B cell (primary cell): ENCODE measurements at places on chromosomes 6 and 20. TPM values are rescaled to one million over a fixed set of nuclear protein-coding genes. Genes with fewer than 3 reads are reported as not detected.

DACT2 gene
- not detected in 2 replicates for total RNA-seq

OSBPL2 gene
- 74.3 and 76.6 TPM in 2 replicates for total RNA-seq

DEFB114 gene
- not detected in 2 replicates for total RNA-seq

SNHG17 gene
- total RNA-seq = 49.6 and 64.3 TPM in 2 replicates

SLC26A8 gene
- total RNA-seq = not detected in 2 replicates

LY6G5C gene
- 0.76 and 2.1 TPM in 2 replicates for total RNA-seq

ADTRP gene
- 1.2 and 1.5 TPM in 2 replicates for total RNA-seq

GRCh38 chr6:45072673-45073072 lies 255.5 kb upstream of the RUNX2 start:
- H3K4me1 ChIP-seq = no peaks in the 10 kb centered on the region
- DNase-seq = no peak
- H3K27ac ChIP-seq = no peak overlapping the region
- H3K4me3 ChIP-seq = no peak overlapping the region
- no peaks in the 10 kb centered on the region for H3K27me3 ChIP-seq
- H3K36me3 ChIP-seq = no peaks in the 10 kb centered on the region

GRCh38 chr20:63951398-63952209 lies 4.6 kb downstream of the UCKL1 start:
- no peak for DNase-seq
- H3K36me3 ChIP-seq = no peaks in the 10 kb centered on the region
- no peak overlapping the region for H3K4me3 ChIP-seq
- H3K27me3 ChIP-seq = no peaks in the 10 kb centered on the region
- H3K27ac ChIP-seq = peak overlapping the region; percentile 46

DNA sequence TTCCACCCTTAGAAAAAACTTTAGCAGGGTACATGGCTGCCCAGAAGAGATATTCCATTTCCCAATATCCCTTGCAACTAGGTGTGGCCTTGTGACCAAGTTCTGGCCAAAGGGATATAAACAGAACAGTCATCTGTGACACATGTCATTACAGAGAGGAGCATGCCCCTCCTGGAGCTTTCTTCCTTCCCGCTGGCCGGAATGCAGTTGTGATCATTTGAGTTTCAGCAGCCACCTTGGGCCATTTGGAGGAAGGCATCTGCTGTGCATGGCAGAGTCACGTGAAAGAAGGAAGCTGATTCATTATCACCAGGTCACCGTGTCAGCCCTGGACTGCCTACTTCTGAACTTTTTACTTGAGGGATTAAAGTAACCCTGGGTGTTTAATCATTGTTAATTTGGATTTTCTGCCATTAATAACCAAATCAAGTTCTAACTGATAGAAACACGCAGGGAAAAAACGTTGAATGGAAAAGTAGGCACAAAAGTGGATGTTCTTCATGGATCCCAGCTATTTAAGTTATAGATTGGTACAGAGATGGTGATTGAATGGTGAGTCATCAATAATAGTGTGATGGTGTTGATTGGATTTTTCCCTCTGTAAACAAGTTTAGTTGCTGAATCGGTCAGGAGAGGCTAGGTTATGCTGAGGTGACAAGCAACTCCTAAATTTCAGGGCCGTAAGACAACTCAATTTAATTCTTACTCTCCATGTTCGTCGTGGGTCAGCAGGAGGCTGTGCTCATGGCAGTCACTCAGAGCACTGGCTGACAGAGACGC lies 80.7 kb upstream of the CCDC167 start:
- H3K27me3 ChIP-seq = peaks cover 3% of the 10 kb centered on the region
- H3K36me3 ChIP-seq = no peaks in the 10 kb centered on the region
- DNase-seq = no peak
- H3K27ac ChIP-seq = no peak overlapping the region
- H3K4me1 ChIP-seq = peaks cover 16% of the 10 kb centered on the region
- no peak overlapping the region for H3K4me3 ChIP-seq

- peaks cover 21% of the 10 kb centered on the region for H3K4me1 ChIP-seq
- H3K36me3 ChIP-seq = no peaks in the 10 kb centered on the region
- no peaks in the 10 kb centered on the region for H3K27me3 ChIP-seq
- H3K27ac ChIP-seq = no peak overlapping the region
Observed at GRCh38 chr6:113623129-113623528, 234.0 kb upstream of the MARCKS start.

DNA sequence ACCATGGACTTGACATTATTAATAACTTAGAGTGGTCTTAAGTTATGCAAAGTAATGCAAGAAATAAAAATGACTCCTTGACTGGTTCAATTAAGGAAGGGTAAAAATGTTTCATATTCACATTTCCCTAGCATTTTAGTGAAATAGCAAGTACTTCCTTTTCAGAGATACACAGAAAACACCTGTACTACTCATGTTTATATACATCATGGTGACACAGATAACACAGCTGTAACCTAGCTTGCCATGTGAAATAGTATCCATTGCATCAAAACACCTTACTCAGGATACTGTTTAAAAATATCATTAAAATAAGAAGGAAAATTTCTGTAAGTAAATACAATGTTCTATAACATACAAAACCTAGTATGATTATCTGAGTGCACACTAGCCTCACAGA lies 102.4 kb downstream of the AHI1 start:
- H3K4me3 ChIP-seq = no peak overlapping the region
- H3K4me1 ChIP-seq = no peaks in the 10 kb centered on the region
- no peak for DNase-seq
- H3K27me3 ChIP-seq = no peaks in the 10 kb centered on the region

DNA sequence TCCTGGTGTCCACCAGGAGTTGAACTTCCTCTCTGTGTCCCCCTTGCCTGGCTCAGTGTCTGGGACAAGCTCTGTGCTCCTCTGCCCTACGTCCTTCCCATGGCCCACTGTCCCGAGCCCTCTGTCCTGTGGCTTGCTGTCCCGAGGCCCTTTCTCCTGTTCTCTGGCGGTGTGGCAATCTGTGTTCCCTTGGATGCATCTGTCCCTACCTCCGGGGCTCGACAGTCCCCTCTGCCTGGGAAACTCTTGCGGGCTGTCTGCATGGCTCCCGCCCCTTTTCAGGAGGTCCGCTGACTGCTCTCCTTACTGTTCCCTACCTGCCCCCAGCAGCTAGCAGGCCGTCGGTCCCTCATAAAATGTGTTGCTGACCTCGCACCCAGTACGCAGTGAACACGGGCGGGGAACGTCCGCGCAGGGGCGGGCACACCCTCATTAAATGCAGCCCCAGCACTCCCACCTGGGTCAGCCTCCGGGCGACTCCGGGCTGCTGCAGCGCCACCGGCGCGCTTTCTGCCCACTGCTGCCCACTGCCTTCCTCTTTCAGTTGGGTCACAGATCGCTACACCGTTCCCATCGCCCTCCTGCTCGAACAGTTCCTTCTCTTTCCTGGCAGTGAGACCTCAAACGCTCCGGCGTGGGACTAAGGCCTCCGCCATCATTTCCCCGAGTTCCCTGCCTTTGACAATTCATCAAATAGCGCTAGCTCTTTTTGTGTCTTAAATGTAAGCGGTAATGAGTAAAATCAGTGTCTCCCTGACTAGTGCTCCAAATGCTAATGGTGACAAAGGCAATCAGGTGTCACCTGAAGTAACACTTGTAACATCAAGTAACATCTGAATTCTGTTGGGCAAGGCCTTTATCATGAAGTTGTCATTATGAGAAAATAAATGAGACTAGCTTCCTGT lies 60.5 kb downstream of the RSPH3 start:
- H3K27me3 ChIP-seq = no peaks in the 10 kb centered on the region
- peak; percentile 59 for DNase-seq
- H3K27ac ChIP-seq = no peak overlapping the region
- peaks cover 21% of the 10 kb centered on the region for H3K4me1 ChIP-seq

DNA sequence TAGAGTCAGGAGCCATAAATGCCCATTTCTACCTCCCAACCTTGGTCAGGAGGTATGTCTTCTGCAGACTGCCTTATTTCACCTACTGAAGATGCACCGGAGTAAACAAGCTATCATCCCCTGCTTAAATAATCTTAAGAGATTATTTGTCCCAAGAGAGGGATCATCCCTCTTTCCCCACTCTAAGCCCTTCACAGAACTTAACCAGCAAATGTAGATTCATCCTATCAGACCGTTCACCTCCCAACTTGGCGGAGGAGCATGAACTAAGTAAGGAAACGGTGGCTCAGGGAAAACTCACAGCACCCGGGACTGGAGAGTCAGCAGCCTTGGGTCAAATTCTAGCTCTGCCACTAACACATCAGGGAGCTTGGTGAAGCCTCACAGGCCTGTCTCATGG lies 115.3 kb downstream of the TRERF1 start:
- no peak overlapping the region for H3K4me3 ChIP-seq
- no peaks in the 10 kb centered on the region for H3K27me3 ChIP-seq
- H3K27ac ChIP-seq = no peak overlapping the region
- DNase-seq = no peak

DNA sequence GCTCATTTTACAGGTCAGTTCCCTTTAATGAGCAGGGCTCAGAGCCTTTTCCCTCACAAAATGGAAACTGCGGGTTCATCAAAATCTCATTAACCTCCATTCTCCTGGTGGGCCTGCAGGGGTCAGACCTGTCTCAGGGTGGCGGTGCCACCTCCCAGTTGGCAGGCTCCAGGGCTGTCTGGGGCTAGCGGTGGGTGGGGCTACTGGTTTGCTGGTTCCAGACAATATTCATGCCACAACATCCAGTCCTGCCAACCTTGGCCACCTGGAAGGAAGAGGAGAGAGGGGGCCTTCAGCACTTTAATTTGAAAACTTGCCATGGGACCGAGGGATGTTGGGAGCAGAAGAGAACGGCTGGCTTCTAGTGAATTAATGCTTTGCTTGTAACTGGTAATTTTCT lies 41.9 kb upstream of the CTNNBL1 start:
- no peaks in the 10 kb centered on the region for H3K36me3 ChIP-seq
- H3K27ac ChIP-seq = no peak overlapping the region
- DNase-seq = peak; percentile 57

GRCh38 chr6:32742374-32742773 lies 1.2 kb downstream of the HLA-DQA2 start:
- DNase-seq = no peak
- peaks cover 2% of the 10 kb centered on the region for H3K36me3 ChIP-seq
- H3K4me3 ChIP-seq = no peak overlapping the region

DNA sequence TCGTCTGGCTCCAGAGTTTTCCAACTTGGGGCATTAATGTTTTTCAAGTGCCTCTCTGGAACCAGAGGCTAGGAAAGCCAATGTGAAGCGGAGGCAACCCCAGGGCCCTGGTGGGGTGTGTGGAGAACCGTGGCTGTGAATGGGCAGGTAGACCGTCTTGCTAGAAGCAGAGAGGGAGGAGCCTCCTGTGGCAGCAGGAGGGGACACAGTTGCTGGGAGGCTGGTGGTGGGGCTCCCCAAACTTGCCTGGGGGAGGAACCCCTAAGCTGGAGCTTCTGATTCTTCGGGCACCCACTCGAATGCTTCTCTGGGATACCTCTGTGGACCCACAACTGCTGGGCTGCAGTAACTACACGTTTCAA lies 65.3 kb upstream of the APCDD1L start:
- no peak overlapping the region for H3K4me3 ChIP-seq
- H3K27ac ChIP-seq = no peak overlapping the region
- no peaks in the 10 kb centered on the region for H3K4me1 ChIP-seq
- H3K27me3 ChIP-seq = no peaks in the 10 kb centered on the region
- DNase-seq = no peak
- no peaks in the 10 kb centered on the region for H3K36me3 ChIP-seq

DNA sequence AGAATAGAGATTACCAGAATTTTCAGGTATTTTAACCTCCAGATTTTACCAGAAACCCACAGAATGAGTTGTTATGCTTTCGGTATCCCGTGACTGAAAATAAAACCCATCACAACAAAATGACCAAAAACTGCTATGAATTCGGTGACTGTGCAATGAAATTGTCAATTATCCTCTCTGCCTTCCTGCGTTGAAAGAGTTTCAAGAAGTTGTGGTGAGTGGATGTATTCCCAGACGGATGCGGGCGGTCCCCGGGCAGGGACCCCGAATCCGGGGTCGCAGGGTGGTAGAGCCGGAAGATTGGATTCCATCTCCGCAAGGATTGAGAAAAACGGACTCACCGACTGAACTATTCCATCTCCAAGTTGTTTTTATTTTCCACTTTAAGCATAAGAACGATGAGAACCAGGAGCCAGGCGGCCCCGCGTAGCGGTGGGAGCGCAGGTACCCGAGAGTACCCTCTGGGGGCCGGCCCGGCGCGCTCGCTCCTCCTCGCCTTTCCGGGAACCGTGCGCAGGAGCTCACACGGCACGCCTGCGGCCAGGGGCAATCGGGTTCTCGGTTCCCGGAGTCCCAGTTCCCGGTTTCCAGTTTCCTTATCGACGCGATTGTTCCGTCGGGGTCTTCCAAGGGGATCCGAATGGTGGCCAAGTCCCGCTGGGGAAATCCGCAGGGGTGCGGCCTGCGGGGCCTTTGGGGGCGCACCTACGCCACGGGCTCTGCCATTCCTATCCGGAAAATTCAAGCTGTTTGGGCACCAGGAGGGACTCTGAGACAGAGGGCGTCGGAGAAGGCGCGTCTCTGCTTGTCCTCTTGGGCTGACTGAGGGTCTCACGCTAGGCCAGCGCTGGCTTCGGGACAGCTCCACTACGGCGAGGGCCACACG lies 104.9 kb upstream of the PRDM1 start:
- peak; percentile 55 for DNase-seq
- H3K36me3 ChIP-seq = no peaks in the 10 kb centered on the region
- H3K27me3 ChIP-seq = peaks cover 43% of the 10 kb centered on the region
- no peak overlapping the region for H3K27ac ChIP-seq
- peak overlapping the region; percentile 50 for H3K4me3 ChIP-seq

DNA sequence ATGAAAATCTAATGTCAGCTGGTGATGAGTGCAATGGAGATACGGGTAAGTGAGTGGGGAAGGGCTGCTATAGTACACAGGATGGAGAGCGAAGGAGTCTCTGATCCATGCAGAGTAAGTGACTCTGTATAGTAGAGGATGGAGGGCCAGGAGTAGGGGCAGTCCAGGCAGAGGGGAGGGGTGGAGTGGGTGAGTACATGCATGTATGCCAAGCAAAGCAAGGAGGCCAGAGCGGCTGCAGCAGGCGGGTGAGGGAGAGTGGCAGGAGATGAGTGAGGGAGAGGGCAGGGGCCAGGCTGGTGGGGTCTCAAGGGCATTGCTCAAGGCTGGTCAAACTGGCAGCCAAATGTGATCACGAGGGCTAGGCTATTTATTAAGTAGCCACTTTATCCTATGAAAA lies 94.0 kb downstream of the PREP start:
- no peaks in the 10 kb centered on the region for H3K36me3 ChIP-seq
- no peaks in the 10 kb centered on the region for H3K4me1 ChIP-seq
- no peaks in the 10 kb centered on the region for H3K27me3 ChIP-seq
- no peak overlapping the region for H3K4me3 ChIP-seq
- no peak for DNase-seq

DNA sequence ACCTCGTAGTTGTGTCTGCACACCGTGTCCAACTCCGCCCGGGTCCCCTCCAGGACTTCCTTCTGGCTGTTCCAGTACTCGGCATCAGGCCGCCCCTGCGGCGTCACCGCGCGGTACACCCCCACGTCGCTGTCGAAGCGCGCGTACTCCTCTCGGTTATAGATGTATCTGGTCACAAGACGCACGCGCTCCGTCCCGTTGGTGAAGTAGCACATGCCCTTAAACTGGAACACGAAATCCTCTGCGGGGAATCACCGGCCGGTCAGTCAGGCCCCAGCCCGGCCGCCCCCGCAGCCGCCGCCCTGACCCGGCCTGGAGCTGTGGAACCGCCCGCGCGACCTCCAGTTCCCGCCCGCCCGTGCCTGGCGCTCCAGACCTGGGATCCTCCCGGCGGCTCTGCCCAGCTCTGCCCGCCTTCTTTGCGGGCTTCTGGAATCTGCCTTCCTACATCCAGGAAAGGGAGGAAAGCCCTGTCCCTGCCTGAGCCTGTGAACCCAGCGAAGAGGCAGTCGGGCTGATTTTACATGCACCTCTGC lies 1.6 kb downstream of the HLA-DQB1 start:
- peak overlapping the region; percentile 96 for H3K27ac ChIP-seq
- DNase-seq = peak; percentile 59
- H3K36me3 ChIP-seq = no peaks in the 10 kb centered on the region
- H3K4me3 ChIP-seq = no peak overlapping the region
- H3K27me3 ChIP-seq = no peaks in the 10 kb centered on the region
- H3K4me1 ChIP-seq = peaks cover 52% of the 10 kb centered on the region
